ENCODE measurements at places on chromosomes 4 and X. TPM values are rescaled to one million over a fixed set of nuclear protein-coding genes. Genes with fewer than 3 reads are reported as not detected.

Gene ADH1C
- 12.0 TPM for total RNA-seq

Gene AWAT2
- total RNA-seq = not detected

Gene CENPE
- total RNA-seq = 3.0 TPM

Gene HPF1
- 31.3 TPM for total RNA-seq

Gene SMIM9
- total RNA-seq = not detected

Gene CT45A3
- total RNA-seq = not detected

Gene FGFR3
- total RNA-seq = 15.4 TPM

Gene HSD17B13
- total RNA-seq = not detected

Gene SPANXB1
- total RNA-seq = not detected

Gene ERVMER34-1
- total RNA-seq = 3.9 TPM

Gene STPG2
- 0.37 TPM for total RNA-seq

Gene HOPX
- total RNA-seq = 203 TPM

Gene CORIN
- 42.3 TPM for total RNA-seq

Gene AR
- total RNA-seq = 7.9 TPM

Gene PCDH18
- total RNA-seq = 5.6 TPM

Gene CHRNA9
- total RNA-seq = not detected

Gene CT45A1
- total RNA-seq = not detected

Gene RNF212
- 1.9 TPM for total RNA-seq

Gene MAGEA2B
- not detected for total RNA-seq

Gene NR3C2
- total RNA-seq = 15.7 TPM

Gene LNX1
- total RNA-seq = 8.9 TPM

Gene AMOT
- 4.6 TPM for total RNA-seq
